ENCODE measurements at places on chromosomes 16 and 17. TPM values are rescaled to one million over a fixed set of nuclear protein-coding genes. Genes with fewer than 3 reads are reported as not detected.

RHBDF1 gene
- total RNA-seq = 0.23 TPM

COX6A2 gene
- not detected for total RNA-seq

GRCh38 chr17:61862105-61862574, 1.2 kb downstream of the BRIP1 start:
- no peak for DNase-seq

GRCh38 chr17:40560592-40561293, 4.5 kb downstream of the CCR7 start:
- peak; percentile 92 for DNase-seq

SPPL2C gene
- not detected for total RNA-seq

- DNase-seq = no peak
Observed at GRCh38 chr17:2453866-2454265, 53.0 kb upstream of the MNT start.

TPSAB1 gene
- total RNA-seq = not detected

- DNase-seq = no peak
Observed at GRCh38 chr16:70705056-70705455, 19.2 kb upstream of the MTSS2 start.

GRCh38 chr17:57638284-57638683, 106.8 kb downstream of the CCDC182 start:
- no peak for DNase-seq

DNA sequence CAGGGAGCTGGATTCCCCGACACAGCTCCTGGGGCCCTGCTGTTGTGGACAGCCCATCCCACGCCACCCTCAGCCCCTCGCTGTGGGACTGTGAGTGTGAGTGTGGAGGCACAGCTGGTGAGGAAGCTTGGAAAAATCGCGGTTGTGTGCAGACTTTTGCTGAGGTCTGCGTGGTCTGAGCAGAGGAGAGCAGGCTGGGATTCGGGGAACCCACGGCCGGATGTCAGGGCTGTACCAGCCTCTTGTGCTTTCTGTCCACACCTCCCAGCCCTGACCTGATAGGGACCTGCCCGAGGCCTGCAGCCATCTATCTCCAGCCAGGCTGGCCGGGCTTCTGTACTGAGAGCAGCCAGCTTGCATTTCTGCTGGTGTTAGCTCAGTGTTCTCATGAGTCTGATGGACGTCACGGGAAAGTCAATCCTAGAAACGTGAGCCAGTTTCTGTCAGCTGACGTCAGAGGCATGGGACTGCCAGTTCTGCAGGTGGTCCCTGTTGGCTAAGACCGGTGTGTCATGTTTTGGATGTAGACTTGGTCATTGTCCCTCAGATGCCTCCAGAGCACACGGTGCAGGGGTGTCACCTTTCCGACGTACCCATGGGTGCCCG, 72.8 kb upstream of the ZNF750 start:
- DNase-seq = no peak

CENPN gene
- total RNA-seq = 73.7 TPM

GRCh38 chr16:2838928-2839327, 8.8 kb downstream of the ZG16B start:
- peak; percentile 74 for DNase-seq

MMD gene
- 41.5 TPM for total RNA-seq

GLTPD2 gene
- total RNA-seq = not detected

MEFV gene
- 0.07 TPM for total RNA-seq

MPV17L gene
- 0.26 TPM for total RNA-seq

DNA sequence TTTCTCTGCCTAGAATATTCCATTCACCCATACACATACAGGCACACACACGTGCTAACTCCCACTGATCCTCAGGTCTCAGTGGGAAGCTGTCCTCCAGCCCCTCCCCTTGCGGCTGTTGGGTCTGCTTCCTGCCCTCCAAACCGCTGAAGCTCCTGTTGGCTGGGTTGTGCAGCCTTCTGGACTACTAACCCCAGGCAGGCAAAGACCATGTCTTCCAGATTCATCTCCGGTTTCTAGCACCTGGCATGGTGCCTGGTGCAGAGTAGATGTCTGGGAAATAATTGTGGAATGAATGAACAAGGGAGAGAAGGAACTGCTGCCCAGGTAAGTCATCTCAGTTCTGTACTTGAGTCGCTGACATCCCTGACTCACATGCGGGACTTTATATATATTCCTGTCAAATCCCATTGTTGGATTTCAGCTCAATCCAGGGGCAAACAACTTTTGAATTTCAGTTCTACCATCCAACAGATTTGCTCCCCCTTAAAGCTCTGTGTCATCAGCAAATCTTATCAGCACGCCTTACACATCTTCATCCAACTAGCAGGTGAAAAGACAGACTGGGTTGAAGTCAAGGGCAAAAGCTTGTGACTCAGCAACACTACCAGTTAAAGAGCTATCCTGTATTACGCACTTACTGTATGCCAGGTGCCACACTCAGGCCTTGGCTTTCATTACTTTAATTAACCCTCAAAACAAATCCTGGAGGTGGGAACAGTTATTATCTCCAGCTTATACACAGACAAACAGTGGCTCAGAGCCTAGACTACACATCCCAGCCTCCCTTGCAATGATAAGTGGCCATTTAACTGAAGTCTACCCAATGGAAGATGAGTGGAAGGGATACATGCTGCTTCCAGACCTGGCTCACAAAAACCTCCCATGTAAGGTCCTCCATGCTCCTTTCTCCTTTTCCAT, 51.1 kb downstream of the SRCIN1 start:
- DNase-seq = no peak

- DNase-seq = no peak
Observed at GRCh38 chr16:4987250-4987579, 29.1 kb downstream of the SEC14L5 start.

DNA sequence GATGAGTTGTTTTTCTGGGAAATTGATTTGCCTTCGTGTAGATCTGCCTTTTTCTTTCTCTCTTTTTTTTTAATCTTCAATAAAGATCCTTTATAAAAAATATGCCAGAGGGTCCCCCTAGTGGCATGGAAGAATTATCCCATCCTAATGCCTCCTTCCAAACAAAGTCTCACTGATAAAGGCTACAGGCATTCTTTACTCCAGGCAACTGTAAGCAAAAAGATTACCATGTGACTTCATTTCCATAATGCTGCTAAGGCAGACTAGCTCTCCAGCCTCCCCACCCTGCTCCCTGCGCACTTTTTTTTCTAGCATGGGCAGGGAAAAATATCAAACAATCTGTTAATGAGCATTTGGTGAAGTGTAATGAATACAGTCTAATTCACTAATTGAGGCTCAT, 220.2 kb upstream of the CDH8 start:
- DNase-seq = no peak

GRCh38 chr17:35404360-35404759, 27.9 kb downstream of the SLFN12 start:
- no peak for DNase-seq

DNA sequence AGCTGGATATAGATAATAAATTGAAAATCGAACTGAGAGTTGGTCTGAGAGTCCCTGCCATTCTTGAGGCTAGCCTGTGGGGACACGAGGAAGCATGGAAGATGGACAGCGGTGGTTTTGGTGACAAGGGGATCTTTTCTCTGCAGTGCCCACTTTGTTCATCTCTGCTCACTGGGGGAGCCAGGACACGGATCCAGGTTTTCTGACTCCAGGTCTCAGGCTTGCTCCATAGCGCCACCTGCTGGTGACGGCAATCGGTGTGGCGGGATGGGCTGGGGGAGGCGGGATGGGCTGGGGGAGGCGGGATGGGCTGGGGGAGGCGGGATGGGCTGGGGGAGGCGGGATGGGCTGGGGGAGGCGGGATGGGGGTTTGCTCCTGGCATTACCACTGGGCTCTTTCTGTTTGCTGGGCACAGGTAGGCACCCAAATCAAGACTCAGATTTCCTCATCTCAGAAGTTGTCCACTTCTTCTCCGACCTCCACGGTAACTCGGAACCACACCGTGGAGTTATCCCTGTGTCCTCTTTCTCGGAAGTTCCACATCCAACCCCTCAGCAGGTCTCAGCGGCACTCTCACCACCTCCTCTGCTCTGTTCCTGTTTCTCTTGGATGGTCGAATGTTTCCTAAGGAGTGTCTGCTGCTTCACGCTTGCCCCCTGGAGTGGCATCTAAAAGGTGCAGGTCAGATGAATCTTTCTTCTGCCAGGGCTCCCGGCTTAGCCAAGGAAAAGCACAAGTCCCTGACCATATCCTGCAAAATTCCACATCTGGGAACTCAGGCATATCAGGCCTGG, 142.4 kb downstream of the CYLD start:
- no peak for DNase-seq

DNA sequence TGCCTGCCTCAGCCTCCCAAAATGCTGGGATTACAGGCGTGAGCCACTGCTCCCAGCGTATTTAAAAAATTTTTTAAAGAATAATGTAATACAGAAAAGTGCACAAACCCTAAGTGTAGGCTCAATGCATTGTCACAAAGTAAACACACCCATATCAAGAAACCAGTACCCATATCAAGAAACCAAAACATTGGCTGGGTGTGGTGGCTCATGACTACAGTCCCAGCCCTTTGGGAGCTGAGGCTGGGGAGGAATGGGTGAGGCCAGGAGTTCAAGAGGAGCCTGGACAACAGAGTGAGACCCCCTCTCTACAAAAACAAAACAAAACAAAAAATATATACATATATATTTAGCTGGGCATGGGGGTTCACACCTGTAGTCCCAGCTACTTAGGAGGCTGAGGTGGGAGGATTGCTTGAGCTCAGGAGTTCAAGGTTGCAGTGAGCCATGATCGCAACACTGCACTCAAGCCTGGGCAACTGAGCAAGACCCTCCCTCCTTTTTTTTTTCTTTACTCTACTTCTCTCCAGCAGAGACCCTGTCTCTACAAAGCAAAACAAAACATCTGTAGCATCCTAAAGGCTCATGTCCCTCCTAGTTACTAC, 9.3 kb upstream of the PRR14 start:
- no peak for DNase-seq

DNA sequence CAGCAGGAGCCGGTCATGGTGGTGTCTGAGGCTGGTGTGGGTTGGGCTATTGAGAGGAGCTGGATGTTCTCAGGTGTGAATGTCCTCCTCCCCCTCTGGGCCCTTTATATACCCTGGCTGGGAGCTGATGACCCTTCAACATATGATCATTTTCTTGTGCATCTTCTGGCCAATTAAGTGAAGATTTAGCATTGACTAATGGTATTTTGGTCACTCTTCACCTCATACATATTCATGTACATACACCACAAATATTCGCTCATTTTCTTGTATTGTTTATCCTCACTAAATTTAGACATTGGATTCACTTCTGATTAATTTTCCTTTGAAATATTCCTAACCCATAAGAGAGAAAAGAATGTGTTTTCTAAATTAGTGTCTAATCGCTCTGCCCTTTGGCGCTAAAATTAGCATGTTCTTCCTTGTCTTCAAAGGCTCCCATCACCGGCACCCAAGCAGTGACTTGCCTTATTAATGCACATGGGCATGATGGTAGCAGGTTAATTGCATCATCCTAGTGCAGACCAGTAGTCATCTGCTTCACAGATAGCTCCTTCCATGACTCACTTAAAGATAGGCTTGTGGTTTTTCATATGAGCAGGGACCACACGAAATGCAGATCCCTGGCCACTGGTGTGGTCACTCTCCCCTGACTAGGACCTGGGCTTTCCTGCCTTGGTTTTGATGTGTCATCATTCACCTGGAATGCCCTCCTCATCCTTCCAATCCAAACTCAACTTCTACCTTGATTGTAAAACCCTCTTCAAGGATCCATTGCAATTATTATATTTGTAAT, at the start of gene KRTAP2-4:
KRTAP2-4 (minus strand) TSS at position 51 of the 796 bp plus-strand sequence; CDS start at position 17, 34 bp downstream.
- DNase-seq = no peak

DNA sequence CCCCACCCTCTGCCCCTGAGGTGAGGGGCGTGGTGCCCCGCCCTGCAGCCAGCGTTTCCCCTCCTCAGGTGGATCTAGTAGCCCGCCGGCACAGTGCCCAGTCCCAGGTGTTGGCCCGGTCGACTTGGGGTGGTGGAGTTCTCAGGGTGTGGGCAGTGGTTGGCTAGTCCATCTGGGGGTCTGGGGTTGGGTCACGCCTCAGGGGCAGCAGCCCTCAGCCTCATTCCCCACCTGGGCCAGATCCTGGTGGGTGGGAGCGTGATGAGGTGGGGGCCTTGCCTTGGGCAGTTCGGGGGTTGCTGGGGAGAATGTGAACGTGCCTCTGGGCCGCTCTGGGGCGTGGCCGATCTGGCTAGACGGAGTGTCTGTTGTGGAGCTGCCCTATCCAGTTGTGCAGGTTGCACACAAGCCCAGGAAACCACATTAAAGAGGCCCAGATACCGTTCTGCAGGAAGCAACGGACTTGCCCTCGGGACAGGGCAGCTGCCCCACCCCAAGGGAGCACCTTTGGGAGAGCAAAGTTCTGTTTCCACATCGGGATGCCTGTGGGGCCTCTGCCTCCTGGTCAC, 32.0 kb downstream of the GSE1 start:
- no peak for DNase-seq

- DNase-seq = no peak
Observed at GRCh38 chr17:55770196-55770870, 19.5 kb downstream of the PCTP start.

DNA sequence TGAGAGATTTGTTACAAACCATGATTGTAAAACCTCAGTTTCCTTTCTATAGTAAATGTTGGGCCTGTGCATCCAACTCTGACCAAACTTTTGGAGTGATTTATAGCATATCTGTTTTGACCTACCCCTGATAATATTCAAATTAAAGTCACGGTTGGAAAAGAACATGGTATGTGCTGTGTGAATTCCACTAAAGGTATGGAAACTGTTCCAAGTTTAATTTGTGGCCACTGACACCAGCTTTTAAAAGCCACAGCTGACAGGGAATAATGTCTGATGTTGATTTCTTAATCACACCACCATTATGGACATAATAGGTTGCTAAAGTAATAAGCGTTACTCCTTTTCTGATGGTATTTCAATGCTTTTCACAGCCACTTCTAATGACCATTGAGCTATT, 1215.9 kb downstream of the CDH8 start:
- no peak for DNase-seq

GRCh38 chr16:55029509-55029908, 98.8 kb downstream of the IRX5 start:
- DNase-seq = no peak

GRCh38 chr16:22184615-22184968, 21.5 kb upstream of the EEF2K start:
- no peak for DNase-seq

CNGB1 gene
- total RNA-seq = not detected

USP43 gene
- 0.29 TPM for total RNA-seq

DNA sequence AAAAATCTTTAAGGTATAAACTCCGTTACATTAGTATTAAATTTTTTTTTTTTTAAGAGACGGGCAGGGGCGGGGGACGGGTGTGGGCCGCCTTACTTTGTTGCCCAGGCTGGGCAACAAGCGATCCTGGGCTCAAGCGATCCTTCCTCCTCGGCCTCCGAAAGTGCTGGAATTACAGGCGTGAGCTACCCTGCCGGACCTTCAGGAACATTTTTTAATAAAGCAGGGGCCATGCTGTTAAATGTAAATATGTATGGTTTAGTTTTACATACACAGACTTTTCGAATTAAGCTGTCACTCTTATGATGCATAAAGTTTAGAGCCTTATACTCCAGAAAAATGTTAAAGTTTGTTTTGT, 2.4 kb downstream of the PPM1D start:
- DNase-seq = no peak

DNA sequence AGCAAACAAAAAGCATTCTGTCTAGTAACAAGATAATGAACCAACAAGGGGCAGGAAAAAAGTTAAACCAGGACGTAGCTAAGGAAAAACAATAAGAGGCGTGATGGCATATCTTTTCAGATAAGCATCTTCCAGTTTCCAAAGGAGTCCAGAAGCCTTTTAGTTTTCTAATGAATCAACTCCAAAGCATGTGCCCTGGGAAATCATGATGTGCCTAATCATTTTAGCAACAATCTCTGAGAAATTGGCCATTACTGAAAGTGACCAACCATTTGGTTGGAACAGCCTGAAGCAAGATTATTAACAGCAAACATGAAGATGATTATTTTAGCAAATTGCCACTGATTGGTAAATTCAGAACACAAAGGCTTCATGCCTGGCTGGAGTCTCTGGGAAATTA, 440.9 kb upstream of the MAF start:
- no peak for DNase-seq

KRTAP16-1 gene
- not detected for total RNA-seq
